ENCODE measurements at places on chromosomes 1 and 21.

DNA sequence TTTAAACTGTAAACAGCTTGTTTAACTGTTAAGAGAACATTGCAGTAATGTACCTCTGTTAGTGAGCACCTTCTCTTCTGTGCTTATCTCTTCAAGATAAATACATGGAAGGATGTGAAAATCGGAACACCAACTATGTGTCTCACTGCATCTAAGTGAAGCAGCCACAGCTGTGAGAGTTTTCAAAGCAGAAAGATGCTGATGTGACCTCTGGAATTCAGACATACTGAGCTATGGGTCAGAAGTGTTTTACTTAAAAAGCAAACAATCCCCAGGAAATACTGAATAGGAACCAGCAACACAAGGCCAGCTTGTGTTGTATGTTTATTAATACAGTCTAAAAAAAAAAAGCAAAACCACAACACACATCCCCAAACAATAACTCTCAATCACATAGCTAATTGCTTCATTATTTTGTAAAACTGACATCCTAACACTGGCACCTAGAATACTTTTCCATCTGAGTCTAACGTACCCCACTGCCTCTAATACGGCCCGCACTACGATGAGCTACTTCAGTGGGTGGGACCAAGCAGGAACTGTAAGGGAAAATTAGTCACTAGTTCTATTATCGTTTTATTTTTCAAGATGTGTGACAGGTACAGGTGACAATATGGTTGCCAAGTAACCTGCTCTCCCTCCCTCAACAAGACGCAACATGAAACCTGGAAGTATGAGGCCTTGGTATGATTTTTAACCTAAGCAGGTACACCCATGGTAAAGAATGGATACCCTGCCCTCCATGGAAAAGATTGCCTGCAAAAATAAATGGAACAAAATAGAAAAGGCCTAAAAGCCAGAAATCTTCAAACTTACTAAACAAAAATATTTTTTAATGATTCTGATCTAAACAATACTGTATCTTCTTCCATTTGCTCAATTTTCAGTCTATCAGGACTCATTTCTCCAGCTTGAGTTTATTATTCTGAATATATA lies 13.9 kb downstream of the ERRFI1 start:
- no peak for DNase-seq

- DNase-seq = peak; percentile 67
Observed at GRCh38 chr1:2046174-2046917, 3.9 kb upstream of the PRKCZ start.

GRCh38 chr1:89698624-89699023 lies 65.7 kb downstream of the LRRC8C start:
- no peak for DNase-seq

DNA sequence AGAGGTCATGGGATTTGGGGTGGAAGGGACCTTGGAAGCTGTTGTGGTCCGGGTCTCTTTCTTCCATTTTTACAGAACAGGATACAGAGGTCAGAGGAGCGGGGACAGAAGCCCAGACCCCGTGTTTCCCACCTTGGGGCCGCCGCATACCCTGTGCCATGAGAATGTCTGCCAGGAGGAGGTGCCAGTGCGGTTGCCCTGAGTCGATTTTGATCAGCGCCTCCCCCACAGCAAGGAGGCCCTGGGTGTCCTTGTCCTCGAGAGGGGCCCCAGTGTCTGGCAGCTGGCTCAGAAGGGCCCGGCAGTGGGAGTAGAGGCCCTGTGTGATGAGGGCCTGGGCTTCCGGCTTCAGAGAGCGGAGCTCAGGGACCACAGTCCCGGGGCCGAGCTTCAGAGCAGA lies 12.3 kb upstream of the MMEL1 start:
- no peak for DNase-seq

- no peak for DNase-seq
Observed at GRCh38 chr1:29515170-29515955, 279.0 kb downstream of the PTPRU start.

DNA sequence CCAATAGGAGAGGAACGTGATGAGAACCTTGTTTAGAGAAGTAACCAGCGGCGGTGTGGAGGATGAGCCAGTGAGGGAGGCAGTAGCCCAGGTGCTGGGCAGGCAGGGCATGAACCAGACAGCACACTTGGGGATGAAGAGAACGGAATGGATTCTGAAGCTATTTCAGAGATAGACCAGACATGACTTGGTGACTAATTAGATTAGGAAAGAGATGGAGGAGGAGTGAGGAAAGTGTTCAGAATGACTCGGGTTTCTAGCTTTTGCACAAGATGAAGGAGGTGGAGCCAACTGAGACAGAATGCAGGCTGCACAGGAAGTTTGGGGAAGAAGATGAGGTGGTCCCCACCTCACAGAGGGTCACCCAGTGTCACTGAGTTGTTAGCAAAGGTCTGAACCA lies 5.1 kb downstream of the PEF1 start:
- peak; percentile 84 for DNase-seq

- no peak for DNase-seq
Observed at GRCh38 chr1:82258887-82259286, 458.2 kb downstream of the ADGRL2 start.

GRCh38 chr1:184935920-184936798 lies 38.1 kb downstream of the NIBAN1 start:
- DNase-seq = no peak
